ENCODE measurements at places on chromosomes 11 and 22. TPM values are rescaled to one million over a fixed set of nuclear protein-coding genes. Genes with fewer than 3 reads are reported as not detected.
A peak's percentile ranks its signal among the peaks of the same experiment; 100 is the strongest.

DNA sequence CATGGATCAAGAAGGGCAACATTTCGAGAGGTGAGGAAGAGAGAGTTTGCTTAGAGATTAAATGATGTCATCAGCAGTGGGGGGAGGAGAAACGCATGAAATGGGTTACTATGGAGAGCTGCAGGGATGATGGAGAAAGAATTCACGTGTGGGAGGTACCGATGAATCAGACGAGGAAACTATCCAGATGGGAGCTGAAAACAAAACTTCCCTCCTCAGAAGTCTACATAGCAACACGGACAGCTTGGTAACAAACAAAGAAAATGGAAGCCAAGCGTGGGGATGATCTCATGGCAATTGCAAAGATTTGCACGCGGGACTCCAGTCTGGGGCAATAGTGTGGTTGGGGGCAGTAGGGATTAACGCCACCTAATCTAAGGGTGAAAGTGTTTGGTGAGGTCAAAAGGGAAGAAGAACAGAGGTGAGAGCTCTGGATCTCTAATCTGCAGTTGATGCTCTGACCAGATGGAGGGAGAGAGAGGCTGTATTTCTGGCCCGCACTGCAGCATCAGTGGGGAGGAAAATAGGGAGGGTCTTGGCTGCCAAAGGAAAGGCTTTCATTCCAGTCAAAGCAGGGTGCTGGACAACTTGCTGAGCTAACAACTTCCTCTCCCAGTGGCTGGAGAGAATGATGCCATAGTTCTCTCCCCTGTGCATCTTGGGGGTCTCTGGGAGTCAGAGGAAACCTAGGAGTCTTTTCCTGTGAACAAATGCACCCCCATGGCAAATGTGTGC is 43.4 kb upstream of the CSNK2A3 start:
- peak; percentile 76 for DNase-seq

The SEC14L2 gene
- total RNA-seq, result 15.1 TPM

The CRYBB2 gene
- total RNA-seq, result 0.30 TPM

DNA sequence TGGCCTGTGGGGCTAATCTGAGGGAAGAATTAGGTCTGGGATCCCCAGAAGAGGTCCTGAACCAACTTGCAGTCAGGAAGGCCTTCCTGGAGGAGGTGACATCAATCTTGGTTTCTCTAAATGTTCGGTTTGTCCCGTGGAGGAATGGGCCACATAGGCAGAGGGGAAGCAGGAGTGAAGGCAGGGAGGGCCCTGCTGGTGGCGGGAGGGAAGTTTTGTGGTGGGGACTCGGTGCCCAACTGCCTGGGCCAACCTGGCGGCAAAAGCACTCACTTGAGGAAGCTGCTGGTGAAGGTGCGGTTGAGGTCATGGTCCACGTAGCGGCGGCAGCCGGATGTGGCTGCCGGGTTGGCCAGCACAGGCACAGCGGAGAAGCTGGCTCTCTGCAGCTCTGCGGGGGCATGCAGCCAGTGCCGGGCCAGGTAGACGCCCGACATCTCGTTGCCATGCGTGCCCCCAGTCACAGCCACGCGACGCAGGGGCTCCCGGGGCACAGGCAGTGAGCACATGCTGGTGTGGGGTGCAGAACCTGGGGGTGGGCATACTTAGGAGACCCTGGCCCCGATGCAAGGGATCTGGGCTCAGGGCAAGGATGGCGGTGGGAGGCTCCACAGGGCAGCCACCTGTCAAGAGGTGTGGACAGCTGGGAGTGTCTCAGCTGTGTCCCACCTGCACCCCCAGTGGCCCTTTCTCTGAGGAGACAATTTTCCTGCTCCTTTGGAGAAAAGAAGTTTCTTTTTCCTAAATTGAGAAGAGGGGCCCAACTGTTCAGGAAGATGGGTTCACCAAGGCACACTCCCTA is 3.8 kb downstream of the ACY3 start:
- DNase-seq, result peak; percentile 31

DNA sequence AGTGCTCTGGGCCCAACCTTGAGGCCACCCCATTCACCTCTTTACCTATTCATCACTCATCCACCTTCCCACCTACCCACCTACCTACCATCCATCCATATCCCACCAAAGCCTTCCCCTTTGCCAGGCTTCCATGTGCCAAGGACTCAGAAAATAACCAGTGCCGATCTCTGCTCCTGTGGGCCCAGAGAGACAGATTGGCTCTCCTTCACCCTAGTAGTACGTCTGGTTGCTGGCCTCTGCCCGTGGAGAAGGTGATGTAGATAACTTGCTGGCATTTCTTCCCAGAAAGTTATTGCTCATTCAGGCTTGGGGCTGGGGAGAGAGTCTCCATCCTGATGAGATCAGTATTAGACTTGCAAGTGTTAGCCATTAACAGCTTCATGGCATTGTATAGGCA is 45.2 kb downstream of the NEU3 start:
- no peak for DNase-seq

The SAA4 gene
- not detected for total RNA-seq

The SMCO4 gene
- 33.0 TPM for total RNA-seq

DNA sequence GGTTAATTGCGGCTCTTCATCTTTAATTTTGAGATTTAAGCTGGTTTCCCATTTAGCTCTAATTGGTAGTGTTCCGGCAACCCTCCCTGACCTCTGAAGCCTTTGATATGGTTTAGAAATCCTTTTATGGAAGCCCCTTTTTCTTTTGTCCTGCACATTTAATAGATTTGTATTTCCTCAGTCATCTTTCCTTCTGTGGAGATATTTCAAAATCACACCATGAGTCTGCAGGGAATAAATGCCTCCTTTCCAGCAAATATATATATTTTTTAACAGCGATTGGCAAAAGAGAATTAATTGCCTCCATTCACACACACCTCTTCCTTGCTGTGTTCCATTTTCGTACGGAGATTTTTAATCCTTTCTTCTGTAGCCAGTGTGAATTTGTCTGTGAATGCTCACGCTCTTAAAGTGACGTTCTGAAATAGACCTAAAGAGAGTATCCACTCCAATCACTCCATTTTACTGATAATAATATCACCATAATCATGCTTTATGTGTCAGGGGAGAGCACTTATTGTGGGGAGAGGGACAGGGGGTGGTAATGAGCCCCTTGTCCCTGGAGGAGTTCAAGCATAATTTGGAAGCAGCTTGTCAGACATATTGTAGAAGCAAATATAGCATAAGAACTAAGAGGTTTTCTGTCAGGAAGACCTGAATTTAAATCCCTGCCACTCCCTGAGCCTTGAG is 142.5 kb upstream of the SYT13 start:
- no peak for DNase-seq

The PEX16 gene
- total RNA-seq, result 38.1 TPM

GRCh38 chr11:70002433-70002832 is 75.7 kb upstream of the ANO1 start:
- no peak for DNase-seq

- DNase-seq, result no peak
These were observed 56.1 kb upstream of the GLYATL1B start for GRCh38 chr11:59030037-59030436.

- no peak for DNase-seq
These were observed 879.0 kb downstream of the BRD1 start for GRCh38 chr22:48948575-48949170.

DNA sequence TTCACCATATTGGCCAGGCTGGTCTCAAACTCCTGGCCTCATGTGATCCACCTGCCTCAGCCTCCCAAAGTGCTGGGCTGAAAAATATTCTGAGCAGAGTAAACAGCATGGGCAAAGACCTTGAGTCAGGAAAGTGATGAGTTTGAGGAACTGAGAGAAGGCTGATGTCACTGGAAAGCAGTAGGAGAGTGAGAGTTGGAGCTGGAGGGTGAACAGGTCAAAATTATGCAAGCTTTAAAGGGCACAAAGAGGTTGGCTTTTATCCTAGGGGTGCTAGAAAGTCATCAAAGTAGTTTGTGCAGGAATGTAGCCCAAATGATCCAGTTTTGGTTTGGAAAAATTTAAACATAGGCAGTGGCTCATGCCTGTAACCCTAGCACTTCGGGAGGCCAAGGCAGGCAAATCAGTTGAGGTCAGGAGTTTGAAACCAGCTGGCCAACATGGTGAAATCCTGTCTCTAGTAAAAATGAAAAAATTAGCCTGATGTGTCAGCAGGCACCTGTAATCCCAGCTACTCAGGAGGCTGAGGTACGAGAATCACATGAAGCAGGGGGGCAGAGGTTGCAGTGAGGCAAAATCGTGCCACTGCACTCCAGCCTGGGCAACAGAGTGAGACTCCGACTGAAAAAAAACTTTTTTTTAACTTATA is 44.7 kb upstream of the CXCR5 start:
- DNase-seq, result no peak

- DNase-seq, result peak; percentile 49
These were observed 19.2 kb upstream of the MUC5B start for GRCh38 chr11:1203505-1204271.

- DNase-seq, result no peak
These were observed 35.6 kb downstream of the DKK3 start for GRCh38 chr11:11972730-11973341.

DNA sequence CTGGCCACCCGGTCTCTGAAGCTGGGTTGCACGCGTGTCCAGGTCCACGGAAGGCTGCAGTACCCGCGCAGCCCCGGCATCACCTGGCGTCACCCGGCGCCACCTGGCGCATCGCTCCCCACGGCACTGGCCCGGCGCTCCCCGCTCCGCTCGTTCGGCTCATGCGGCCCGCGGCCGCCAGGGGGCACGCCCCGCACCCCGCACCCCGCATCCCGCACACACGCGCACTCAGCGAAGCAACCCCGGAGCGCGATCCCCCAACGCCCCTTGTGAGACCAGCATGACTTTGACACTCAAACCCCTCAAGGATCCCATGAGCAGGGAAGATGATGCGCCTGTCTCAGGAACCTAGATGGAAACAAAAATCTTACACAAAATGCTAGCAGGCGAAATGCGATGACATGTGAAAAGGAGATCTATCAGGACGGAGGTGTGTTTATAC is 11.9 kb downstream of the B3GNT6 start:
- peak; percentile 26 for DNase-seq

DNA sequence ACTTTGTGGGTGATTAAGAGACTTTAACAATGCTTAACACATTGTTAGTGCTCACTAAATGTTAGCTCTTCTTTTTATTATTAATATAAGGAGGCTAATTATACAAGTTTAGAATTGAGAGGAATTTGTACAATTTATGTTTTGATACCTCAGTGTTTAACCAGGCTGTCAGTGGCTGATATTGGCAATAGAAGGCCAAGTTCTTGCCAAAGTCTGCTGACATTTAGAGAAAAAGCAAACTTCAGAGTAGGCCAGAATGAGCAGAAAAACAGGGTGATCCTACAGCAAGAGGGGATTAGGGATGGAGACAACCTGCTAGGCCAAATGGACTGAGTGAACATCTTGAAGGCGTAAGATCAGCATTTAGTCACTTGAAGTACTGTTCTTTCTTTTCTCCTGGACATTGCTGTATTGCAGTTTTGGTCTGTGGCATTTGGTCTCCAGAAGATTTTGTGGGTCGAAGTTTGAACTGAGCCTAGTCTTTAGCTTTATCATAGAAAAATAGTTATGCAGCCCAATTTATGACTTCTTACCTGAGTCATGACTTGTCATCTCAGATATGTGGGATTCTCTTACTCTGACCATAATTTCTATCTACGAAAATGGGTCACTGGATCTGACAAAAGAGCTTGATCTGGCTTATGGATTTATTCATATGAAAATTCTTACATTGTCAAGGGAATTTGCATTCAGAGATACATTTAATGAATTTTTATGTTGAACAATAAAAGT is 9.0 kb downstream of the TRIM44 start:
- DNase-seq, result no peak

DNA sequence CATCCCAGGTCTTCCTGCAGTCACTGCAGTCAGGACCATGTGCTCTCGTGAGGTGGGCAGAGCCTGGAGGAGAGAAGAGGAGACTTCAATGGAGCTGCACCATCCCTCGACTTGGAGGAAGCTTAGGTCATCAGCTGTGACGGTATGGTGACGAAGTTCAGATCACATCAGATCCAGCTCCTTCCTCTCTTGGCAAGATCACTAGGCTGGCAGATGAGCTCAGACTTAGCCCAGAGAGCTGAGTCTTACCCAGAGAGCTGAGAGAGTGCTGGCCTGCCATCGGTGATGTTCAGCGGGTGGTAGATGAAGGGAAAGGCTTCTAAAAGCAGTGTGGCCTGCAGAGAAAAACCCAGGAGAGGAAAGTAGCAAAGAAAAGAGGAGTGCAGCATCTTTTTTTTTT is 1.8 kb upstream of the SLC15A3 start:
- DNase-seq, result peak; percentile 56

DNA sequence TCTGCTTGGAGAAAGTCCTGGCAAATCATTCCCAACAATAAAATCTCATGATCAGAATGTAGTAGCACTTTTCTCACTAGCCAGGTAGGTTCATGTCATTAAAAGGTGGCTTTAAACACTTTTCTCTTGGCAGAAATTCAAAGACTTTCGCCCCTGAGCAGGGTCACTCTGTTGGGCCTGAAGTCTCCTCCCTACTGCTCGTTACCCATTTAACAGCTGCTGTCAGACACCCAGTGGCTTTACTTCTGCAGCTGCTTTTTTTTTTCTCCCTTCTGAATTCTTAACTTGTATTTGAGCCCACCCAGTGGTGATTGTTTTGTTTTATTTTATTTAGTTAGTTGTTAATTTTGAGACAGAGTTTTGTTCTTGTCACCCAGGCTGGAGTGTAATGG is 25.0 kb downstream of the ARHGAP8 start:
- no peak for DNase-seq

The OR8G5 gene
- total RNA-seq, result not detected

The FXYD2 gene
- not detected for total RNA-seq

- no peak for DNase-seq
These were observed 44.7 kb upstream of the ARHGAP32 start for GRCh38 chr11:129236850-129237249.

- DNase-seq, result no peak
These were observed 7.1 kb upstream of the GRAMD4 start for GRCh38 chr22:46612904-46613605.
